ENCODE measurements at places on chromosomes 11 and 22. TPM values are rescaled to one million over a fixed set of nuclear protein-coding genes. Genes with fewer than 3 reads are reported as not detected.

- DNase-seq: no peak
Measured at GRCh38 chr11:73645121-73645969, 1.0 kb upstream of the PLEKHB1 start.

GRCh38 chr11:7849018-7849417 lies 52.3 kb upstream of the OR5P2 start:
- DNase-seq: no peak

DNA sequence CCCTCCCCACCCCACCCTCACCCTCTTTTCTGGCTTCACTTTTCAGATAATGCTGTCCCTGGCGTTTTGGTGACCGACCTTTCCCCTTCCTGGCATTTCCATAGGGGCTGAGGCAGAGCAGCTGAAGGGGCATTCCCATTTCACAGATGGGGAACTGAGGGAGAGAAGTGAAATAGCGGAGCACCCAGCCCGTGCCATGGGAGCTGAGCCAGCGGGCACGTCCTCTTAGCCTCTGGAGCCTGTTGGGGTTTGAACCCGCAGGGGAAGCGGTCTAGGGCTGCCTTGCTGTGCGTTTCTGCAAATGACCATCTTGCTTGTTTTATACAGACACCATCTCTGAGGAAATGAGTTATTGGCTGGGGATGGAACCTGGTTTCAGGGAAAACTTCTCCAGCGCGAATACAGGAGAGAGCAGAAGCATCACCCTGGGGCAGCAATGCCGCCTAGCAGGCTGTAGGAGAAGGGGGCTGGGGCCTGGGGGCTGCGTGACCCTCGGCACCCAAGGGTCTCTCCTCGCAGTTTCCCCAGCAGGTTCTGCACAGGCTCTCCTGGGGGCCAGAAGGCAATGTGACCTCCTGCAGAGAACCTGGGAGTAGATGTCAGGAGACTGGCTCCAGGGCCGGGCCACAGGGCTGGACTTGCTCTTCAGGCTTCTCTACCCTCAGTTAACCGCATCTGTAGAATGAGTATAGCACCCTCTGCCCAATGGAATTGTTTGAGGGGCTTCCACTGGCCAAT lies 1.5 kb downstream of the PTPRJ start:
- no peak for DNase-seq

DNA sequence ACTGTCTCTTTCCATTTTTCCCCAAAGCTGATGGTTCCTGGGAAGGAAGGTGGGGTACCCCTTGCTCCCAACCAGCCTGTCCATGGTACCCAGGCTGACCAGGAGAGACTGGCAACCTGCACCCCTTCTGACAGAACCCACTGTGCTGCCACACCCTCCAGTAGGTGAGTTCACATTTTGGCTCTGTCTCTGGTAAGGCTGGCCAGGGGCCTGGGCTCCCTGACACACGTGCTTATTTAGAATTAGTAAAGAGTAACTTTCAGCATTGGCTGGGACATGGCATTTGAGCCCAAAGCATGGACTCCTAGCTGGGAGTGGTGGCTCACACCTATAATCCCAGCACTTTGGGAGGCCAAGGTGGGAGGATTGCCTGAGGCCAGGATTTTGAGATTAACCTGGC lies 35.1 kb downstream of the ARHGAP1 start:
- DNase-seq: no peak

- no peak for DNase-seq
Measured at GRCh38 chr22:46476547-46476941, 60.9 kb downstream of the CELSR1 start.

Gene ANO9
- total RNA-seq: 1.8 TPM

Gene OR52E8
- total RNA-seq: not detected

Gene CENPM
- 3.4 TPM for total RNA-seq

Gene PCF11
- total RNA-seq: 46.7 TPM
